Articular chondrocyte of knee joint (primary cell): ENCODE measurements at places on chromosomes 7 and 10. TPM values are rescaled to one million over a fixed set of nuclear protein-coding genes. Genes with fewer than 3 reads are reported as not detected.

Gene SEMA3D
- 6.1 and 10.3 TPM in 2 replicates for total RNA-seq

Gene DNAH11
- total RNA-seq, result 0.39 and 1.3 TPM in 2 replicates

Gene PTTG1IP2
- total RNA-seq, result not detected in 2 replicates

Gene TAS2R4
- total RNA-seq, result 2.4 and 3.8 TPM in 2 replicates

Gene CFAP46
- total RNA-seq, result 1.1 and 1.4 TPM in 2 replicates

Gene ZMIZ2
- total RNA-seq, result 10.3 and 16.3 TPM in 2 replicates

Gene PAPSS2
- total RNA-seq, result 91.2 and 106 TPM in 2 replicates

Gene SYT15
- 0.26 and 0.32 TPM in 2 replicates for total RNA-seq

Gene ZWINT
- 12.8 and 14.7 TPM in 2 replicates for total RNA-seq

Gene FXYD4
- total RNA-seq, result not detected in 2 replicates

Gene ELAPOR2
- 4.7 and 10.5 TPM in 2 replicates for total RNA-seq

Gene CTAGE4
- total RNA-seq, result 1.0 and 2.7 TPM in 2 replicates

Gene ITGB8
- 41.0 and 41.8 TPM in 2 replicates for total RNA-seq

Gene CCDC3
- total RNA-seq, result 0.76 and 2.2 TPM in 2 replicates

Gene MBL2
- total RNA-seq, result not detected in 2 replicates

Gene SPOCK2
- total RNA-seq, result 0.11 and 0.13 TPM in 2 replicates

Gene MYL10
- total RNA-seq, result not detected in 2 replicates

Gene VIPR2
- total RNA-seq, result under 0.01 TPM in 1 of 2 replicates, not detected in the other

Gene CPXM2
- total RNA-seq, result 52.1 and 71.0 TPM in 2 replicates

Gene SND1
- total RNA-seq, result 226 and 252 TPM in 2 replicates

Gene INMT
- total RNA-seq, result 0.13 and 0.65 TPM in 2 replicates

Gene PTEN
- total RNA-seq, result 134 and 142 TPM in 2 replicates

Gene MLXIPL
- total RNA-seq, result not detected in 2 replicates

Gene CEP55
- 18.4 and 28.1 TPM in 2 replicates for total RNA-seq

Gene GRID1
- not detected in 2 replicates for total RNA-seq

Gene UCMA
- not detected in 2 replicates for total RNA-seq

Gene DYDC2
- total RNA-seq, result not detected in 2 replicates

Gene HKDC1
- 0.13 and 0.54 TPM in 2 replicates for total RNA-seq

Gene CH25H
- 2.1 and 4.8 TPM in 2 replicates for total RNA-seq

Gene MTG1
- 29.1 and 29.4 TPM in 2 replicates for total RNA-seq

Gene CCM2
- total RNA-seq, result 25.2 and 27.8 TPM in 2 replicates

Gene IL2RA
- total RNA-seq, result not detected in 2 replicates

Gene GIMAP1
- 0.13 TPM in 1 of 2 replicates, not detected in the other for total RNA-seq

Gene BICC1
- 204 and 209 TPM in 2 replicates for total RNA-seq

Gene LRIT1
- not detected in 2 replicates for total RNA-seq

Gene GPR158
- total RNA-seq, result 0.11 and 0.13 TPM in 2 replicates

Gene ADAM8
- 0.32 and 0.65 TPM in 2 replicates for total RNA-seq

Gene LLCFC1
- not detected in 2 replicates for total RNA-seq

Gene GIMAP6
- total RNA-seq, result 0.11 TPM in 1 of 2 replicates, not detected in the other

Gene PDK4
- total RNA-seq, result 2.2 and 18.5 TPM in 2 replicates

Gene CUBN
- 1.4 and 2.2 TPM in 2 replicates for total RNA-seq

Gene SUN3
- not detected in 2 replicates for total RNA-seq

Gene PTPN20
- total RNA-seq, result 5.6 and 7.8 TPM in 2 replicates

Gene RET
- 0.32 and 0.65 TPM in 2 replicates for total RNA-seq

Gene TOMM7
- 142 and 161 TPM in 2 replicates for total RNA-seq

Gene GCK
- 0.22 and 0.52 TPM in 2 replicates for total RNA-seq

Gene KIAA1549
- total RNA-seq, result 1.0 and 1.4 TPM in 2 replicates

Gene HOXA9
- 20.8 and 29.9 TPM in 2 replicates for total RNA-seq

Gene GPRIN2
- total RNA-seq, result not detected in 2 replicates

Gene GTF2IRD1
- 19.6 and 30.6 TPM in 2 replicates for total RNA-seq
